ENCODE measurements at places on chromosomes 5 and 9.

- DNase-seq = no peak
Measured at GRCh38 chr9:86405926-86406325, 51.7 kb upstream of the TUT7 start.

DNA sequence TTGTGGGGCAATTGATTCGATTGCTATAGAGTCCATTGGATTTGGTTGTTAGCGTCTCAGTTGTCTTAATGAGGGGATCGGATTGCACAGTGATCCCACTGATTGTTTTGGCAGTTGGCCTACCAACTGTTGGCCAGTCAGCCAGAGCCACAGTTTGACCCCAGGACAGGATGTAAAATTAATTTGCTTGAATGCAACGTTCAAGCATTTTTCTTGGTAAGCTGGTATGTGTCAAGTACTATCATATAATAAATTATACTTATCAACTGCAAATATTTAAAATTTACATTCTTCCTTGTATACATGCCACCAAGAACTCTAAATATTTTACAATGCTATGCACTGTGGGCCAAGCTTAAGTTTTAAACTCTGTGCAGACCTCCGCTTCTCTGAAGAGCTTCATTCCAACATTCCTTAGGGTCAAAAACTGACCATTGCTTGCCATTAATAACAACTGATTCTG, 80.4 kb upstream of the OSMR start:
- DNase-seq = no peak

DNA sequence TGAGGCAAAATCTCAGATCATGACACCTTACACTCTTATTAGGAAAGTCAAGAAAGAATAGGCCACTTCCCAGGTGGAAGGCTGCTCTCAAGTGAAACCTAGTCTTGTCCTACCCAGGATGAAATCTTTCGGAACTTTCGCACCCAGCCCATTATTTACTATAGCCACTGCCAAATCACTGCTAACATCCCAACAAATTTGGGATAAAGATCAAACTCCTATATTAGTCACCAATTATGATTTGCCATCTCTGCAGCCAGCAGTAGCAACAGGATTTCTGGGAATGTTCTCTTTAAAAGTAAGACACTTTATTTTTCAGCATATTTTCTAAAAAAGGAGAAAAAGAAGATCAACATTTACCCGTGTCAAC, 224.6 kb downstream of the GAS1 start:
- no peak for DNase-seq

DNA sequence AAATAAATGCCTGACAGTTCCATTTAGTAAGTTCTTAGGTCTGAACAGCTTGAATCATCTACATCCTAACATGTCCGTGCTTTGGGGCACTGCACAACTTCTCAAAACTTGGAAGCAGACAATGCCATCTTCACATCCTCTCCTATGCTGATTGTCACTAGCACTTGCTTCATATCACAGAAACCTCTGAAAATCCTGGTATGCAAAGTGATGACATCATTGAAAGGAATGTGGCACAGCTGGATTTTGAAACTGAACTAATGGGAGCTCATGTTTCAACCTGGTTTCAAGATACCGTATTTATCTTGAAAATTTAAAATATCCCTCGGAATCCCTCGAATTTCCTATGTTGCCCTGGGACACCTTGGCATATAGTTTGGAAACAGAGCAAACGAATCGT, 490.2 kb upstream of the DAP start:
- no peak for DNase-seq

DNA sequence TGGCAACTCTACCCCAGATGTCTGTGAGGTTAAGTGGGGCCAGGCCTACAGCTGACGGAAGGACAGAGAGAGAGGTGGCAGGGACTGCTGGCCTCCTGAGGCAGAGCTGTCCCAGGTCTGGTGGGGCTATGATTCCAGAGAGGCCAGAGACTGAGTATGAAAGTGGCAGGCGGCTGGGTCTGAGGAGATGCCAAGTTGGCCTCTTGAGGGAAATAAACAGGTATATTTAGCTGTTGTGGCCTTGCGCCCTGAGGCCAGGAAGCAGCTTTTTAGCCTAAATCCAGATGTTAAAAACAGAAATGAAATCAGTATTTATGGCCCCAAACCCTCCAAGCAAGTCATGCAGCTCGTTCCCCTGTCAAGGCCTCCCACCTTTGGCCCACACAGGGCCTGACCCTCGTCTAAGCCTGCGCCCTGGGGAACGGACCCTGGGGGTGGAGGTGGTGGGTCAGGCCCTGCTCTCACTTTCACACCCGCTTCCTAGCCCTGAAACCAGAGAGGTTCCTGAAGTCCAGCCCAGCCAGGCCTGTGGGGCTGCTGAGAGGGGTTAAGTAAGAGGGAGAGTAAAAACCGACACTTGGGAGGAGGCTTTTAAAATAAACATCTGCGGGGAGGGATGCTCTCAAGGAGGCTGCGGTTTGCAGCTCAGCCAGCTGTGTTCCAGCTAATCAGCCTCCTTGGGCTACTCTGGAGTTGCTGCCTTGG, 18.7 kb downstream of the PCDHGC5 start:
- DNase-seq = no peak

- DNase-seq = no peak
Measured at GRCh38 chr5:137248527-137248926, 250.6 kb downstream of the SPOCK1 start.

- DNase-seq = no peak
Measured at GRCh38 chr9:89386797-89387196, 68.5 kb downstream of the SECISBP2 start.

- no peak for DNase-seq
Measured at GRCh38 chr5:73282923-73283322, 109.9 kb downstream of the TMEM174 start.

GRCh38 chr5:126107381-126107780, 315.8 kb upstream of the GRAMD2B start:
- no peak for DNase-seq

- no peak for DNase-seq
Measured at GRCh38 chr9:96509848-96510247, 59.9 kb downstream of the HABP4 start.

GRCh38 chr5:19169426-19169825, 818.6 kb downstream of the CDH18 start:
- DNase-seq = no peak

DNA sequence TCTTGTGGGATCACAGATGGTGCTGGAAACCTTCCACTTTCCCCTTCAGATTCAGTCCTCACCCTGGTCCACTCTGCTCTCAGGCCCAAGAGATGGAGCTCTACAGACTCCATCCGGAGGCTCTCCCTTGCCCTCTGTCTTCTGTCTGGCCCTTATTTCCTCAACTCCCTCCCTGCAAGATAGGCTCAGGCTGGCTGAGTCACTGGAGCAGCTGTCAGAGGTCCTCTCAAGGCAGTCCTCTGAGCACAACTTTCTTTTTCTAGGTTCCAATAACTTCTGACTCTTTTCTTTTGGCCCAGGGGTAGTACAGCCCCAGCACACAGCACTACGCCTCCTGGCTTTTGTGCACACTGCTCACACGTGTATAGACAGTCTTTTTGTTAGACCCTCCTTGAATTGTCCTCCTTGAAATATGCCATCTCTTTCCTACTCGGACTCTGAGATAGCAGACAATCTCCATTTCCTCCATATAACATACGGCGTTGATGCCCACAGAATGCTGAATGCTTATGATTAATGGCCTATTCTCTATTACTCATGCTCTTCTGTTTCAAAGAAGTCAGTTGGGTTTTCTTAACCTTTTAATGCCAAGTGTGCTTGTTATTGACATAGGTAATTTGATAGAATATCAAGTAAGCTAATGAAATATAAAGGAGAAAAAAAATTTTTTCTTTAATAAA, 193.1 kb downstream of the SLC12A2 start:
- no peak for DNase-seq

DNA sequence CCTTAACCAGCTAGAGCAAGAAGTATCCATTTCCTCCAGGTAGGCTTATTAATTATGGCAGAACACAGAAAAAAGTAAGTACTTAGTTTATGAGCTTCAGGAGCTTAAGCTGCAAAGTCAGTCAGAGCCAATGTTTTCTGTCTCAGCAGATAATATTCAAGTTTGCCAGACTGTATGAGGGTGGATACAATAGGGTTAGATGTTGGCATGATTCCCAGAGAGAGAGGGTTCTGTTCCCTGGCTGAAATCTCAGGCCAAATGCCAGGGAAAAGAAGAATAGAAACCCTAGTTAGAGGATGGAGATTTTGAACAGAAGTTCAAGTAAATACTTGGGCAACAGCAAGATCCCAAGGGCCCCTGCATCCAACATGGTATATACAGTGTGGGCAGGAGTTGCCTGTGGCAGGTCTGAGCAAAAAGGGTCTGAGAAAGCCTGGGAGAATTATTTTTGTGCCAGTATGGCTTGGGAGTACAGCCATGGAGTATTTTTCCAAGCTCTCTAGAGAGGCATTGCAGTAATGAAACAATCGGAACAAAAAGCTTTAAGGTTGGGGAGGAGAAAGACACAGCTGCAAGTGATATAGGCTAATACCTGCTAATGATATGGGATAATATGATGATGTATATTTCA, 31.0 kb upstream of the ISOC1 start:
- DNase-seq = no peak

DNA sequence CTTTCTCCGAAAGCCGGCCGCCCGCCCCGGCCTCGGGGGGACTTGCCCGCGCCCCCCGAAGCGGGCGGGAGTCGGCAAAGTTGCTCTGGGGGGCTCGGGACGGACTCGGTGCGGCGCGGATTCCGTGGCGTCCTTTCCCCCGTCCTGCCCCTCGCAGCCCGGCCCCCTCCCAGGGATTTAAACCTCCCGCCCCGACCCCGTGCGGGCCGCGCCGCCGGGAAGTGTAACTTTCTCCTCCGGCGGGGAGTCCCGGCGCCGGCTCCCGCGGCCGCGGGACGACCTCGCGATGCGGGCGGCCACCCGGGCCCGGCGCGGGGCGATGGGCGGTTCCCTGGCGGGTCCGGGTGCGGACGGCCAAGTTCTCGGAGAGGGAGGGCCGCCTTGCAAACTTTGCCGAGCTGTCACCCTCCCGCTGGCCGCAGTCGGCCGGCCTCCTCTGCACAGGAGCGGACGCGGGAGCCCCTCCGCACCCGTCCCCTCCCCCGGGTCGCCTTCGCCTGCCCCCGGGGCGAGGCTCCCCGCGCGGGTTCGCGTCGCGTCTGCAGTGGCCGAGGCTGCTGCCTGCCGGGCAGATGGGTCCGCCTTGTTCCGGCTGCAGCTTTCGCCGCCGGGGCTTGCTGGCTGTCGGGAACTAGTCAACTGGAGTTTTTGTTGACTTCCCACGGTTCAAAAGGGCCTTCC, 732 bp downstream of the PBX3 start:
- DNase-seq = peak; percentile 21

GRCh38 chr5:157463621-157464518, 3.9 kb downstream of the NIPAL4 start:
- DNase-seq = no peak

DNA sequence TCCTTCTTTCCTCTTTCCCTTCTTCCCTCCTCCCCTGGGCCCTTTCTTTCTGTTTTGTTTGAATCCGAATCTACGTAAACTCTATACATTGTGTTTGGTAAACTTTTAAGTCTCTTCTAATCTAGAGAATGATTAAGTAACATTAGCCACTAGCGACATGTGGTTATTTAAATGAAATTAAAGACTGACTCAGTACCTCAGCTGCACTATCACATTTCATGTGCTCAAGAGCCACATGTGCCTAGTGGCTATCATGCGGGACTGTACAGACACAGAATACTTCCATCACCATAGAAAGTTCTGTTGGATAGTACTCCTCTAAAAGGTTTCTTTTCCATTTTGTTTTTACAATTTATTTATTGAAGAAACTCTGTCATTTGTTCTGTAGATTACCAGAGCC, 29.0 kb downstream of the DCTN4 start:
- DNase-seq = no peak

GRCh38 chr5:168446983-168447619, 39.2 kb upstream of the RARS1 start:
- DNase-seq = no peak

DNA sequence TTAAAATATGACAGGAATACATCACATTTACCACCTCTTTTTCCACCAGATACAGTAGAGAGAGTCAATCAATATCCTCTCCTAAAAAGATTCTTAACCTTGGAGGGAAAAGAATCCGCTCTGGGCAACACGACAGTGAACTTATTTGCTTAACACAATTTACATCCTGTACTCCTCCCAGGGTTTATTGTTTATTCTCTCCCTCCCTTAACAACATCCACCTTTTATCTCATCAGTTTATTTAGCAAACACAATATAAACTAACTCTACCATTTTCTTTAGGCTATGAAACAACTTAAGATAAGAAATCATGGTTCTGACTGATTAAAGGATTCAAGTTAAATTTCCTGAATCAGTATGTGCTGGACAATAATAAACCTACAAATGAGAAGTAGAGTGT, 50.9 kb downstream of the CERT1 start:
- DNase-seq = no peak

DNA sequence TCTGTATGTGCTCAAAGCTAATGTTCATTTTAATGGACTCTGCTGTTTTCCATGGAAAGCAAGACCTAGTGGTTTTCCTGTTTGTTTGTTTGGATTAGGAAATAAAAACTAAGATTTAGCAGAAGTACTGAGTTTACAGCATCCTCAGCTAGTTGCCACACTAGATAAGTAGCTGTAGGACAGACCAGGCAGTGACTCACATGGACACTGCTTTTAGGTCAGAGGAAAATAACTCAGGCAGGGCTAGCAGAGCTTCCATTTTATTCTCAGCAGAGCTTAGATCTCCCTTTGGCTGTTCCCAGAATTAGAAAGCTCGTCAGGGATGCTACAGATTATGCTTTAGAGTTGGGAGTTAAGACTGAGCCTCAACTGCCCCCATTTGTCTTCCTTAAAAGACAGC, 204.4 kb downstream of the SH3GL2 start:
- no peak for DNase-seq

DNA sequence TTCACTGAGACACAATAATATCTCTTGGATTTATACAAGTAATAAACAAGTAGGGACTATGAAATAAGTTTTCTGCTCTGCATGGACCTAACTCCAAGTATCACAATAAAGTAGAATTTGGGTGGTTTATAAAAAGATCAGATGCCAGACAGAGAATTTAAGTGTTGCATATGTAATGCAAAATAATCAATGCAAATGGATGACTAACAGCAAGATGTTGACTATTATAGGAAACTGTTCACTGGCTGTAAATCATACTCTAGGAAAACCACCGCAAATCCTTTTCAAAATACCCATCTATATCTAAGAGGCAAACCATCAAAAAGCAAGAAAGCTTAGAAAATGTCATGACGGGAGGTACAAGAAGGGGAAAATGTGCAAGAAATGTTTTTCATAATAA, 539.8 kb upstream of the FAM174A start:
- no peak for DNase-seq

DNA sequence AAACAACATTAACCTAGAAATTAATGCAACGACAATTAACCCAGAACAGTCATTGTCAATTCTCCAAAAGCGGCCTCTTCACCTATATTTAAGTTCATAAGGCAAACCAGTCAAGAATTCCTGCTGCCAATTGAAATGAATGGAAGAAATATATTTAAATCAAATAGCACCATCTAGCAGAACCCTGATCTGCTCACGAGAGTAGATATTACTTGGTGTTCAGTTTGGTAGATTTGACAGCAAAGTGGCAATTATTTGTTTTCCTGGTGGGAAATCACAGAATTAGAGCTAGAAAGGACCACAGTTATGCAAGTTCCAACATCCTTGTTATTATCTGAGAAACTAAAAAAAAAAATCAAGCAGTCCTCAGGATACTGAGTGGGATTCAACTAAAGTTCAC, 2.3 kb downstream of the SSBP2 start:
- no peak for DNase-seq
